GM18507 (cell line): ENCODE measurements at places on chromosomes 12 and 14.

- no peak for DNase-seq
Measured at GRCh38 chr12:45725631-45726602, 3.6 kb upstream of the ARID2 start.

GRCh38 chr14:22982477-22983245 lies at the start of gene AJUBA:
Gene AJUBA, minus strand, starts transcription at chr14:22982551. Its CDS starts 285 bp downstream, at chr14:22982266.
- DNase-seq, result peak; percentile 77

DNA sequence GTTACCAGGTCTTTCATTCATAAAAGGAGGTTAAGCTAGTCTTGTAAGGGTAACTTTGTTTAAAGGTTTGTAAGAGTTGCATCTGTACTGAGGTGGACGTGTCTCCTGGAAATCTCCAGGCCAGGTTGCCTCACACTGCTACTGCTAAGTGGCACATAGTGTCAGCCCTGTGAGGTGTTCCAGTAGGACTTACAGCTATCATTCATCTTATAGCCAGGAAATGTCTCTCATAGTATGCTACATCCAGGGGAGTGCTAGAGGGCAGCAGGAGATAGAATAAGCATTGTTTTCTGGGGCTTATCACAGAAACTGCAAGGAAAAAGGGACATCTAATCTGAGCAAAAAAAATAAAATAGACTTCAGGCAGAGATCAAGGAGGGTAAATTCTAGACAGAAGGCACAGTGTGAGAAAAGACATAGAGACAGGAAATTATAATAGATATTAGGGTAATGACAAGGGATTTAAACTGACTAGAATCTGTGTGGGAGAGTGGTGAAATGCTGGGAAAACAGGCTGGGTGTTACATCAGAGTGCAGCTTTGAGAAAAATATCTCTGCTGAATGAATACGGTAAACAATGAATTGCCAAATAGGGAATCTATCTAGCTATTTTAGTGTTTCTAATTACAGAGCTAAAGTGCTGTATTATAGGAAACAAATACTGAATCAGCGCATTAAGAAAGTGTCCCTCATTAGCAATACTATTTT lies 205.1 kb upstream of the ABCD2 start:
- no peak for DNase-seq

DNA sequence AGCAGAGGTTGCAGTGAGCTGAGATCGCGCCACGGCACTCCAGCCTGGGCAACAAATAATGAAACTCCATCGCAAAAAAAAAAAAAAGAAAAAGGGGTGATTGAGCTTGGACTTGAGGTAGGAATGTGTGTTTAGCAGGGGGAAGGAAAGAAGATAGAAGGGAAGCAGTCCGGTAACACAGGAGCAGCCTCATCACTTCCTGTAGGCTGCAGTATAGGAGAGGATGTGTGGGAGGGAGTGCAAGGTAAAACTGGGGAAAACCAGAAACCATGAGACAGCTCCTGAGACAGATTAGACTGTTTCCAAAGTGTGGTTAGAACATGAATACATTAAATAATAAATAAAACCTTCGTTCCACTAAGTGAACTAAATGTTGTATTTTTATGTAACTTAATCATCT lies 49.2 kb downstream of the FGD4 start:
- DNase-seq, result no peak

DNA sequence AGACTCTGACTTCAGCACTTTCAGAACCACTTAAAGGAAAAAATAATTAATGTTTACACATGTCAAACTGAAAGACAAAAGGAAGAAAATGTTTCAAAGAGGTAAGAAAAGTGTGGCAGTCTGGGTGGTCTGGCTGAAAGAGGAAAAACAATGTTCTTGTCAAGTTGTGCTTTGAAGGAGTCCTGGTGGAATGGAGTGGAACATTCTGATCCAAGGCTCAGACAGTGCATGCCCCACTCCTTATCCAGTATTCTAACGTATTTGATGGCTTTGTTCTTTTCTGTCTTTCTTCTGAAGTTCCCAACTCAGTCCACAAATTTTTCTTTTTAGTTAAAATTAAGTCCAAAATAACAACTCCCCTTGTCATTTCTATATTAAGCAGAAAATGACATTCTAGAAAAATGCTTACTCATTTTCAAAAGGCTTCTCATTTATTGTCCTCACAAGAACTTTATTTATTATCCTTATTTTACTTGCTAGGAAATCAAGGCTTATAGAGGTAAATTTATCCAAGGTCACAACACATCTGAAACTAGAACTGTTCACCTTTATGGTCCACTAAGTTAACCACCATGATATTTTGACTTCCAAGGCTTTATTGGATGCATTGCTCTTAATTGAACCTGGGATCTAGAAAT lies 121.7 kb upstream of the NAP1L1 start:
- DNase-seq, result no peak

GRCh38 chr14:55581342-55581771 lies 1.4 kb downstream of the KTN1 start:
- DNase-seq, result no peak

- DNase-seq, result no peak
Measured at GRCh38 chr12:90280033-90280432, 571.4 kb upstream of the ATP2B1 start.

DNA sequence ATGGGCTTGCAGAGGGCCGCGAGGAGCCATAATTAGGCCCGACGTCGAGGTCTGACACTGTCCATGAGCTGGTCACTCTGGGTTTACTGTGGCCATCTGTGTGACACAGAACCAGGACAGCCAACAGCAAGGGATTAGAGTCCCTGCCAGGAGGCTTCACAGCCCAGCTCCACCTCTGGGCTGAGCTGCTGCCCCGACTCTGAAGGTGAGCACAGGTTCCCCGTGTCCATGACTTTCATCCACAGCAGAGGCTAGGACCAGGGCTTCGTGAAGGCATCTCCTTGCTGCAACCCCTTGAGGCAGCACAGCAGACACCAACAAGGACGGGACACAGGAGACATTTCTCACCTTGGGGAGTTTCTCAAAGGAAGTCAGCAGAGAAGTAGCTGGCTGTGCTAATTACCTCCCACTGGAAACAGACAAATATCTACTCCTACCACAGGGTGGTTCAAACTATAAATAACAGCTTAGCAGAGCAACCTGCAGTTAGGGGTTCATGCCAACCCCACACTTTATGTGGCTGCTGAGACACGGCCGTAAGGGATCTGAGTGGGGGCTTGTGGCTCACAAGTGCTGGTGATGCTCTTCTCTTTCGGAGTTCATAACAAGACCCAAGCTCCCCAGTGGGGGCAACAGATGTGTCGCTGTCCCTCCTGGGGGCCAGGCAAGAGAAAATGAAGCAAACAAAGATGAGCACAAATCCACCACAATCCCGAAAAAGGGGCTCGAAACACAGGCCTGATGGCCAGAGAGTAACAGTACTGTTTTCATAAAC lies 29.2 kb downstream of the ZFYVE21 start:
- no peak for DNase-seq

- no peak for DNase-seq
Measured at GRCh38 chr14:89351221-89351515, 65.9 kb downstream of the FOXN3 start.

- no peak for DNase-seq
Measured at GRCh38 chr12:133235401-133236112, at the start of gene ANHX. Gene ANHX, minus strand, starts transcription at chr12:133235877. Its CDS starts 1,521 bp downstream, at chr12:133234356.

DNA sequence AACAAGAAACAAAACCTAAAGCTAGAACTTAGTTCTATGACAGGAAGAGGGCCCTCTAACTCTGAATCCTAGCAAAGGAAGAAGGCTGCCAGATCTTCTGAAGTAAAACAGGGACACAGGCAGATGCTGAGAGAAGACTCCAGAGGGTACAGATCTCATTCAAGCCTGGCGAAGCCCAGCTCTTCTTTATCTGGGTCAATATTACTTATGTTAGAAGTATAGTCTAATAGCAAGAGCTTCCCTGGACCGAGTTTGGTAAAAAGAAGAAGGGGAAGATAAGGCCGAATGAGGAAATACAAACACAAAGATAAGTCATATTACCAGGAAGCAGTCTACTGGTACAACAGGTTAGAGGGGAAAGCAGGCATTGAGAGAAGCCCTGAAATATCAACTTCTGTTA lies 79.9 kb upstream of the CCDC91 start:
- no peak for DNase-seq

- no peak for DNase-seq
Measured at GRCh38 chr12:132052196-132052932, 91.8 kb downstream of the DDX51 start.

- DNase-seq, result no peak
Measured at GRCh38 chr14:74509587-74510222, 16.1 kb downstream of the ISCA2 start.

DNA sequence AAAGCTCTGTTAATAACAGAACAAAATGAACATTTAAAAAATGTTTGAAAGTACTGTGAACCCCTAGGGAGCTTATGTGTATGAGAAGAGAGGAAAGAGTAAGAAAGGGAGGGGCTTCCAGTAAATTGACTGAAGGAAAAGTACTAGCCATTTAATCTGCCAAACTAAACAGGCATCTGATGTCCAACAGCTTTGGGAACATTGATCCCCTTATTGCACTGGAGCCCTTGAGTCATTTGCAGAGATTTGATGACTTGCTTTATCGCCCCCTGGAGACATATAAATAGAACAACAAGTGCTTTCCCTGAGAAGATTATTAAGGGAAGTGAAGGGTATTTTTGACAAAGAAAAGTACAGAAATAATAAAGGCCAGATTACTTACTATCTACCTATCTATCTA lies 319.3 kb upstream of the NOVA1 start:
- DNase-seq, result no peak

DNA sequence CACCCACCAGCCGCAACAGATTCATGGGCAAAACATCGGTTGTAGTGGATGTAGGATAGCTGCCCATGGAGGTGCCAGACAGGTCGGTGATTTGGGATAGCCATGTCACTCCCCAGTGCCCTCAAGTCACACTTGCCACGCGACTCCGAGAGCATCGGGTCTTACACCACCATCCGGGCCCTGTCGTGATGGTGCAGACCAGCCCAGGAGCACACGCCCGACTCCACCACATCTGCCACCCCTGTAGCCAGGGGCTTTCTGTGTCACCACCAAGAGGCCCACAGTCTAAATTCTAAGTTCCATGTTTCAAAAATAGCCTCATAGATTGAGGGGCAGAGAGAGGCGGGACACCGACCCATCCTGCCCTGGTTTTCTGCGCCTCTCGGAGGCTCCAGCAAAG lies 18.0 kb downstream of the FOXN4 start:
- DNase-seq, result no peak

DNA sequence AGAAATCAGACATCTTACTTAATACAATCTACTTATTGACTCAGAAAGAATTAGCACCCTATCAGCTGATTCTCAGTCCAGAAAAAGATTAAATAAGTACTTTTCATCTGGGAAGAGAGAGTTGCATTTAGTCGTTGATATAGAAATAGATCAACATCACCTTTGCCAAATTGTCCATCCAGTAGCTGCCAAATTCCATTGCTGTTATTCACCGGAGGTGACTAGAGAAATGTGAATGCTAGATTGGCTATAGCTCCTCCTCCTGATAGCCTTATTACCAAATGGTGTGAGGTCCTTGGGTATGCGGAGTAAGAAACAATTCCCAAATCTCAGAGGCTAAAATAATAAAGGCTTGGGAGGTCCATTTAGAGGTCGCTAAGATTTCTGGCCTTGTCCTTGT lies 723.3 kb upstream of the FLRT2 start:
- no peak for DNase-seq

DNA sequence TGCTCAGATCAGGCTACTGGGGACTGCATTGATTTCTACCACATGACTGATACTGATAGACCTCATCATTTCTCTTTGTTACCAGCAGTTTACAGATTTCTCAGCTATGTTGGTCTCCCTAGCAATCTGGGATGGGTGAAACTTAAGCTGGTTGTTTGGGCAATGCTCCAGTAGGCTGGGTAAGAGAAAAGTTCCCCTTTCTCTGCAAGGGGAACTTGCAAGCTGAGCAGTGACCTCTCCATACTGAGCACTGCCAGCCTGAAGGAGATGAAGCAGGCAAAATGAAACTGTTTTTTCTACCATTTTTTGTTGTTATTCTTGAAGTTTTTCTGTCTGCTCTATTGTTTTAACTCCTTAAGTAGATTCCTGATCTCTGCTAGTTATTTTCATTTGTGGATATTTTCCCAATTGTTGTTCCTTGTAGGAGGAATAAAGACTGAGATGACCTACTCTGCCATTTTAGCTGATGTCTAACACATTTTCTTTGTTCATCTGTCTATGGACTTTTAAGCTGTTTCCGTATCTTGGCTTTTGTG lies 1.3 kb upstream of the OR4M1 start:
- DNase-seq, result no peak

- no peak for DNase-seq
Measured at GRCh38 chr12:132771126-132771838, 9.7 kb upstream of the ANKLE2 start.

GRCh38 chr12:2834581-2835491 lies at the start of gene NRIP2:
Gene NRIP2, minus strand, starts transcription at chr12:2835035. Its CDS starts 52 bp downstream, at chr12:2834983.
- DNase-seq, result no peak

GRCh38 chr14:76181546-76181945 lies 29.8 kb downstream of the GPATCH2L start:
- no peak for DNase-seq

DNA sequence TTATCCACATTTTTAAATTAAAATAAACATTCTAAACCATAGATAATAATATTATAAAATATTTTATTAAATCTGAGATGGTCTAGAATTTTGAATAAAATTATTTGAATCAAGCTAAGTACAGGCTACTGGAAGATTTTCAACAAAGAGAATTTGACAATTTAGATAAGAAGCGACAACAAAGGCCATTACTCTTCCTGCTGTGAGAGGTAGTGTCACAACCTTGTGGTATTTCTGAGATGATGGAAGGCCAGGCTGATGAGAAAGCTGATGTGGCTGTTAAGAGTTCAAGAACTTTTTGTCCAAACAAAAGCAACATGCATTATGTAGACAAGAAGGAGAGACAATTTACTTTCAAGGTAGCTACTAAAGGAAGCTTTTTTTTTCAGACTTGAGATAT lies 43.7 kb upstream of the CNTN1 start:
- no peak for DNase-seq

- DNase-seq, result peak; percentile 49
Measured at GRCh38 chr12:105382771-105383622, 52.5 kb downstream of the C12orf75 start.

DNA sequence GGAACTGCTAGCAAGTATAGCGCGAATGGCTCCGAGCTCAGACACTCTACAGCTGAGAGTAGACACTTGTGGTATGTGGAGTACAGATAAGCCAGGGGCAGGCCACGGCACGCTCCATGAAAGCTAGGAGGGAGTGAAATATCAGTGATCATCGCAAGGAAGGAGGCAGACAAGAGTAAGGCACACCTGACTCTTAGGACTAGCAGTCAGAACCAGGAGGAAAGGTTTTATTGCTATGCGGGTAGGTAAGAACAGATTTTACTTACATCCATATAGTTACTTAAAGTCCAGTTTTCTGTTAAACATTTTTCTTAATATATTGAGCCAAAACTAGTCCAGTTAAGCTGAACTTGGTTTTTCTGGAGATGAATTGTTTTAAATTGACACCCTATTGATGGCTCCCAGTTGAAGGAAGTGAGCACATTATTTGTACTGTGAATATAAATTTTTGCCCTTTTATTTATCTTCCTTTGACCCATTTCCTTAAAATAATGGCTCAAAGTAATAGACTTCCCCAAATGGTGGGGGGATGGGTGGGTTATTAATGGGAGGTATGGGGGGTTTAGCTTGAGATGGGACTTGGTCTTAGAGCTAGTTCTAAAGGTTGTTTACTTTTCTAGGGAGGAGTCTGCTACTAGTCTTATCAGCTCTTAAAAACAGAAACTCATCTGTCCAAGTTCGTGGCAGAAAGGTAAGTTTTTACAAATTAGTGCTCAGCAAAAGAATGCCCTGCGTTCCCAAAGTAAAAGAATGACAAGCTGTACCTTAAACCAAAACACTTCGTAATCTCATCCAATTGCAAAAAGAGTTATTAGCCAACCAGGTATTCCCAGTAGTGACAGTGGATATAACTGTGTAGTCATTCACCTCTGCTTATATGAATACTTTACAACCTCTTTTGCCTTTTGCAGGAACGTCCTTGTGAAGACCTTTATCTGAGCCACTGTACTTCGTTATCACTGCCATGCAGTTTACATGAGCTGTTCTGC lies 5.8 kb downstream of the HNRNPA1 start:
- DNase-seq, result no peak
